GM12864 (cell line): ENCODE measurements at places on chromosomes 16 and 17.

- DNase-seq = no peak
These were observed 112.3 kb upstream of the PMFBP1 start for GRCh38 chr16:72284042-72284789.

DNA sequence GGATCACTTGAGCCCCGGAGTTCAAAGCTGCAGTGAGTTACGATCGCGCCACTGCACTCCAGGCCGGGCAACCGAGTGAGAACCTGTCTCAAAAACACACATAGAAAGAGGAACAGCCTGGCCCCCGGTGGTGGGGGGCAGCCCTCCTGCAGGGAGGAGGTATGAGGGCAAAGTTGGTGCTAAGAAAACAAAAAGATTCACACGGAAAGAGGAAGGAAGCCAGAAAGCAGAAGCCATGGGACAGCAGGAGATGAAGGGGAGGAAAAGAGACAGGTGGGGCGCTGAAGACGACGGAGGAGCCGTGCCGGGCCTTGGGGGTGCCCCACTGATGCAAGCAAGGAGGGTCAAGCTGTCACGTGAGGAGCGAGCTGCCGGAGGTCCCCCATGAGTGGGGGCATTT, 8.2 kb upstream of the C16orf74 start:
- DNase-seq = no peak

- no peak for DNase-seq
These were observed 176.4 kb upstream of the KCNJ16 start for GRCh38 chr17:69898601-69899000.

DNA sequence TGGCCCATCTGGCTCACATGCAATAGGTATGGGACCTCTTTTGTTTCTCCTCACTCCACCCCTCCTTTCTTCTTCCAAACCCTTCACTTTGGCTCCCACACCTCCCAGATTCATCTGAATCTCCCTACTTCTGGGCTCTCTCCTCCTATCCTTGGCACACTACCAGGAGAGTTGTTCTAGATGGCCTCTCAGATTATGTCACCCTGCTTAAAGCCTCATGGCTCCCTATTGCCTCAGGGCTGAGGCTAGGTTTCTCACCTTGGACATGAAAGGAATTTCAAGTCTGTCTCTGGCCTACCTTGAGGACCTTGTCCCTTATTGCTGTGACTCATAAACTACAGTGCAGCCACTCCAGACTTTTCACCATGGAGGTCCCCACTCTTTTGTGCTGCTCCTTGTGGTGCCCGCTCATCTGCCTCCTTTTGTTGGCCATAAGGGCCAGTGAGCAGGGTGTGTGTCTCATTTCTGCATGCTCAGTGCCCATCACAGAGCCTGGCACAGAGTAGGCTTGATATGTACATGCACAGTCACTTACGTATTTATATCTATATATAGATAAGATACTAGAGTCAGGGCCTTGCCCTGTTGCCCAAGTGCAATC, 1.0 kb upstream of the MFAP4 start:
- no peak for DNase-seq

- no peak for DNase-seq
These were observed 623 bp downstream of the CACNA1G start for GRCh38 chr17:50560931-50561745.

DNA sequence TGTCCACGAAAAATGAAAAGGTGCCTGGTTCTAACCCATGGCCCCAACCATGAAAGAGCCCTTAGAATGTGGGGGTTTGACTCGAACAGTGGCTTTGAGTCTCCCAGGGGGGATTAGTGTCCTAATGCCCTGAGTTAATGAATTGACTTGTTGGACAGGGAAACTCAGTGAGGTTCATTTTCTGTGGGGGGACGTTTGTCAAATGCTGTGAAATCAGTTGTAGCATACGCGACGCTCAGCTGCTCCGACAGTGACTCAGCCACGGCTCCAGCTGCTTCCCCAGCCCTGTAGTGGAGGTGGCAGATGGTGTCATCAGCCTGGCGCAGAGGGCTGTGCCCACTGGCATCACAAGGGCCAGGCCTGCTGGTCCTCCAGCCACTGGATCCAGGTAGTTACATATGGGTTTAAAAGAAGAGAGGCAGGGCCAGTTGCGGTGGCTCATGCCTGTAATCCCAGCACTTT, 3.9 kb upstream of the TMEM235 start:
- no peak for DNase-seq

DNA sequence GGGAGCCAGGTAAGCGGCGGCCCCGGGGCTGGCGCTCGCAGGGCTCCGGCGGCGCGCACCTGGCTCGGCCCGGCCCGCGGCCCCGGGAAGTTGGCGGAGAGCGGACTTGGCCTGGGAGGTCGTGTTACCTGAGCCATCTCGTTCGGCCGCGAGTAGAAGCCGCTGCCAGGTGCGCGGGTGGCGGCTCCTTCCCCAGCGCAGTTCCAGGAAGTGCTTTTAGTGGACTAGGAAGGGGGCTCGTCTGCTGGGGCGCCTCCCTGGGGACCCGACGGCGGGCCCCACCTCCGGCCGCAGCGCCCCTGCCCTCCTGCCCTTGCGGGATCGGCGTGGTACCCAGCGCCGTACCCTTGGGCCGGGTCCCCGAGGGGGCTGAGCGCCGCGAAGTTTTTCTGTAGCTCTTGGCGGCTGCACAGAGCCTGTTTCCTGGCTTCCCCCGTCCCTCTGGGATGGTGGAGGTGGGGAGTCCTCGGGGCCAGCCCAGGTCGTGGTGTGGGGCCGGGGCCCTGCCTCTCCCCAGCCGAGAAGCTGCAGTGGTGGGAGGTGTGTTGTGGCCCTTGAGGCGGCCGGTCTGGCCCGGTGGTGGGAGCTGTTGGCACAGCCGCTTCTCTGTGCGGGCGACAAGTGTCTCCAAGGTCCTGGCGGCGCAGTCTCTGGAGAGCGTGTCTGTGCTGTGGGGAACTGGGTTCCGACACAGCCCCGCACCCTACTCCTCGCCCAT, 96.9 kb downstream of the RAB11FIP4 start:
- no peak for DNase-seq

DNA sequence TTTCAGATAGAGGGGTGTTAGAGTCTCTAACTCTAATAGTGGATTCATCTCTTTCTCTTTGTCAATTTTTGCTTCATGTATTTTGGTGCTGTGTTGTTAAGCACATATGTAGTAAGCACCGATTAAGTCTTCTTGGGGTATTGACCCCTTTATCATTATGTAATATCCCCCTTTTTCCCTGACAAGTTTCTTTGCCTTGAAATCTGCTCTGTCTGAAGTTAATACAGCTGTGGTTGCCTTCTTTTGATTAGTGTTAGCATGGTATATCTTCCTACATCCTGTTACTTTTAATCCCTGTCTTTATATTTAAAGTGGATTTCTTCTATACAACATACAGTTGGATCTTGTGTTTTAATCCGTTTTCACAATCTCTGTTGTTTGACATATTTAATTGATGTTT, 60.6 kb downstream of the BCAS3 start:
- DNase-seq = no peak

DNA sequence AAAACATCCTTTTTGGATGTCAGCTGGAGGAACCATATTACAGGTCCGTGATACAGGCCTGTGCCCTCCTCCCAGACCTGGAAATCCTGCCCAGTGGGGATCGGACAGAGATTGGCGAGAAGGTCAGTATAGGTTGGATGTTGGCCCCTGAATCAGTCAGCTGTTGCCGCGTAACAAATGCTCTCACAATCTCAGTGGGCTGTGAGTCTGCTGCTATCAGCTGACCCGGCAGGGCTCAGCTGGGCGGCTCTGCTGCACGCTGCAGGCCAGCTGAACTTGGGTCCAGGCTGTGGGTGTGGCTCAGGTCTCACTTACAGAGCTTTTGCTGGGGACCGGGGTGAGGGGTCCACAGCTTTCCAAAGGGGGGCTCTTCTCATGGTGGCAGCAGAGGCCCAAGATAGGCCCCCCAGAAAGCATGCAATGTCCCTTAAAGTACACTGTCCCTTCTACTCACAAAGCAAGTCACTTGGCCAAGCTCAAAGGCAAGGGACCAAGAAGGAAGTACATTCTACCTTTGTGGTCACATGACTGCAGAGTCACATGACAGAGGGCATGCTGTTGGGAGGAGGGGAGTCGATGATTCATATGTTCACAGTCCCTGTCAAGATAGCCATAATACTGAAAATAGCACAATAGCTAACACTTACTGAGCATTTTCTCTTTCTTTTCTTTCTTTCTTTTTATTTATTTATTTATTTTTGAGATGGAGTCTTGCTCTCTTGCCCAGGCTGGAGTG, 134.2 kb downstream of the ABCC1 start:
- DNase-seq = no peak

GRCh38 chr17:16080366-16080765, 80.7 kb downstream of the TTC19 start:
- no peak for DNase-seq

DNA sequence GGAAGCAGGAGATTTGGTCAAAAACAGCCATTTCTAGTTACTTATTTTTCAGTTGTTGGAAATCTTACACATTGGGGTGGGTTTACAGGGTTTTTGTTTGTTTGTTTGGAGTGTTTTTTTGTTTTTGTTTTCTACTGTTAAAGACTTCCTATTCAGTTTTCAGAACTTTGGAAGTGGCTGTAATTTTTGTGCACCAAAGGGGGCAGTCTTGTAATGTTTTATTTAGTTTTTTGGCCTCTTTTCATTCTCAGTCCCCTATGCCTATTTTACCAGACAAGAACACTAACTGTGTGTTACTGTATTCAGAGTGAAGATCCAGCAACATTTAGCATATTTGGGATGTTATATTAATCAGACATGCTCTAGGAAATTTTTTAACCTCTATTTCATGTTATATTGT, 20.6 kb downstream of the TPPP3 start:
- DNase-seq = no peak
